ENCODE measurements at places on chromosomes 4 and X.
A peak's percentile ranks its signal among the peaks of the same experiment; 100 is the strongest.

DNA sequence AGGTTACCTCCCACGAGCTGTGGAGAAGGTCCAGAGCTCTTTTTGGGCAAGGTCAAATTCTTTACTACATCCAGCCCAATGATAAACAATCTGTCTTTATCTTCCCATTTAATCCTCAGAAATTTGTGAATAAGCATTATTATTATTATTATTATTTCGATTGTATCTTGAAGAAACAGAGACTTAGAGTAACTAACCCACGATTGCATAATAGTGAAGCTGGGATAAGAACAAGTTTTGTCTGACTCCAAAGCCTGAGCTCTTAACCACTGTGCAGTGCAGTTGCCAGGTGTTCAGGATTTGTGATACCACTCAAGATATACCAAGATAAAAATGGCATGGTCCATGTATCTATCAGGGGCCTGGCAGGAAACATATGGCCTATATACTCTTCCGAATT is 166.5 kb upstream of the LDB2 start:
- no peak for DNase-seq

DNA sequence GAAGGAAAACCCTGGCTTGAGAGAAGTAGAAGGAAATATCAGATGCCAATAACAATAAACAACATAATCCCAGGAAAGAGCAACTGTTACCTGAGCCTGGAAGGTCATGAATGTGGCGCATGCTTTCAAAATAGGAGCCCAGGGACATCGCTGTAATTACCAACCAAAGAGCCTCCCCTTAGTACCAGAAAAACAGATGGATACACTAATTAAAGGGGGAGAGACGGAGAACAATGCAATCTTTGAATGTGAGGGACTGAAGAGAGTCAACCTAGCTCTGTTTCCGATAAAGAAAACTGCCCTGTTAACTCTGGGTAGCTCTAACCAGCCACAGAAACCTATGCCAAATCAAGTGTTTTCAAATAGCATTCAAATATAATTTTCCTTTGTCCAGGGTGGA is 161.4 kb downstream of the ENOX2 start:
- no peak for DNase-seq

DNA sequence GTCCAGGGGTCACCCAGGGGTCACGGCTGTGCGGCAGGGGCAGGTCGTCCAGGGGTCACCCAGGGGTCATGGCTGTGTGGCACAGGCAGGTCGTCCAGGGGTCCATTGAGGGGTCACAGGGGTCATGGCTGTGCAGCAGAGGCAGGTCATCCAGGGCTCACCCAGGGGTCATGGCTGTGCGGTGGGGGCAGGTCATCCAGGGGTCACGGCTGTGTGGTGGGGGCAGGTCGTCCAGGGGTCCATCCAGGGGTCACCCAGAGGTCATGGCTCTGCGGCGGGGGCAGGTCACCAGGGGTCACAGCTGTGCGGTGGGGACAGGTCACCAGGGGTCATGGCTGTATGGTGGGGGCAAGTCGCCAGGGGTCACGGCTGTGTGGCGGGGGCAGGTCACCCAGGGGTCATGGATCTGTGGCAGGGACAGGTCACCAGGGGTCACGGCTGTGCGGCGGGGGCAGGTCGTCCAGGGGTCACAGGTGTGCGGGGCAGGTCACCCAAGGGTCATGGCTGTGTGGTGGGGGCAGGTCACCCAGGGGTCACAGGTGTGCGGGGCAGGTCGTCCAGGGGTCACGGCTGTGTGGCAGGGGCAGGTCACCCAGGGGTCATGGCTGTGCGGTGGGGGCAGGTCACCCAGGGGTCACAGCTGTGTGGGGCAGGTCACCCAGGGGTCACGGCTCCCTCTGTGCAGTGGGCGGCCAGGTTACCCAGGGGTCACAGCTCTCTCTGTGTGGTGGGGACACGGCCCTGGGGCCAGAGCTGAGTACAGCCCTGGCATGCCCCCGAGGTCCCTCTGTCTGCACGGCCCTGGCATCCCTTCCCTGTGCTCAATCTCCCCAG is 16.0 kb downstream of the ATP5ME start:
- no peak for DNase-seq

- no peak for DNase-seq
These were observed 25.5 kb downstream of the FAM53A start for GRCh38 chr4:1658581-1658980.

GRCh38 chrX:45851434-45851991 is 650.8 kb upstream of the DIPK2B start:
- peak; percentile 75 for DNase-seq

DNA sequence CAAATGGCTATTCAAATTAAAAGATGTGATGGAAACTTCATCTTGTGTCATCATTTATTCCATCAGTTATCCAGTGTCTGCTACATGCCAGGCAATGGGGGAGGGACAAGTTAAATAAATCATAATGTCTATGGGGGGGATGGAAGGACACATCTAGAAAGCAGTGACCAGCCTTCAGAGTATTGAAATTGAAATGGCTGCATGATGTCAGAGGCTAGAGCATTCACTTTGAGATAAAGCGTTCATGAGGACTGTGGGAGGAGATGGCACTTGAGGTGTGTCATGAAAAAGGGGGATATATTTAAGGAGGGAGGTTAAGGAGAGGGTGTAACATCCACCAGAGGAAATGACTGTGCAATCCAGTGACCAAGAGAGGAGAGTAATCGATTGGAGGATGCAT is 50.6 kb downstream of the SLIT2 start:
- DNase-seq = no peak

DNA sequence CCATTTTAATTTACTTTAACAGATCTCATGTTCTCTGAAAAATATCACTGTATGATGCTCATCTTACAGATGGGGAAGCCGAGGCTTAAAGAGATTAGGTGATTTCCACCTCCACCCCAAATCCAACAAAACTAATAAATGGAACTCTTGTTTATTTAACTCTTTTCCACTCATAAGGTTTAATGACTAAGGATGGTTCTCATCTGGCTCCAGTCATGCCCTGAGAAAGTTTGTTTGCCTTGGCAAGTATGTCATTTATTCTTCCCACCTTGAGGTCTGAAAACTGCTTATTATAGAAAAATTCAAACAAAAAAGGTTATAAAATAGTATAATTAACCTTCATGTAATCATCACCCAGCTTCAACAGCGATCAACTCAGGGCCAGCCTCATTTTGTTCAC is 56.3 kb downstream of the PPEF2 start:
- DNase-seq = no peak

DNA sequence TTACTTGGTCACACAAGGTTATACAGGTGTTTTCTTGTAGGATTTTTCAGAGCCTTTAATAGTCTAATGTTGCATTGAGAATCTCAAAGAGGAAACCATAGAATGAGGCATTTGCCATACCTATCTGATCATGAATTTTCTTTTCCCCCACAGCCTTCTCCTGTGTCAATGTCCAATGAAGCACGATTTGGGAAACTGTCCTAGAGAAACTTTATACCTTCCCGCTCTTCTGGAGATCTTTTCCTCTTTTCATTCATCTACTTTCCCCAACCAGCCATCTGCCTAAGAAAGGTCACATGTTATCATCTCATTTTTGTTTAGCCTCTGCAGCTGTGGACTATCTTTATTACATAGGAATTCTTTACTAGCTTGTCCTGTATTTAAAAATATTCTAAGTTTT is 19.9 kb downstream of the VSIG4 start:
- DNase-seq = no peak

- no peak for DNase-seq
These were observed 3.1 kb downstream of the ZNF827 start for GRCh38 chr4:145935253-145936141.

DNA sequence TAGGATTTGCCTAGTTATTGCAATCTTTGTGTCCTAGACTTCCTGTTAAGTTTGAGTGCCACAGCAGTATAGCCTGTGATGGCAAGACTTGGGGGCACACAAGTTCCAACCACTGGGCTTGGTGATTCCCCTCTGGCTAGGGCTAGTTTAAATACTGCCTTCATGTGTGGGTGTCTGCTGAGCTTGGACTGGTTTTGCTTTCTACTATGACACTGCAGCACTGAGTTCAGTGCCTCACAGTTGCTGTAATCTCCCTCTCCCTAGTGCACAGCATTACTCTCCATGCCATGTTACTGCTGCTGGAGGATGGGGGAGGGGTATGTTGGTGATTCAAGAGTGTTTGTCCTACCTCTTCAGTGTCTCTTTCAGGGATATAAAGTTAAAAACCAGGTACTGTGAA is 379.6 kb downstream of the IL15 start:
- DNase-seq = no peak

All from stimulated activated CD4-positive, alpha-beta T cell treated with anti-CD3 and anti-CD28 coated beads, Interleukin-1b, Interleukin-23, amount 100 ng/mL, for 48 hours (primary cell).